Stimulated activated CD8-positive, alpha-beta memory T cell treated with anti-CD3 and anti-CD28 coated beads, Interleukin-2, amount 100 ng/mL, for 1 hour (primary cell): ENCODE measurements at places on chromosomes 3 and 15.

DNA sequence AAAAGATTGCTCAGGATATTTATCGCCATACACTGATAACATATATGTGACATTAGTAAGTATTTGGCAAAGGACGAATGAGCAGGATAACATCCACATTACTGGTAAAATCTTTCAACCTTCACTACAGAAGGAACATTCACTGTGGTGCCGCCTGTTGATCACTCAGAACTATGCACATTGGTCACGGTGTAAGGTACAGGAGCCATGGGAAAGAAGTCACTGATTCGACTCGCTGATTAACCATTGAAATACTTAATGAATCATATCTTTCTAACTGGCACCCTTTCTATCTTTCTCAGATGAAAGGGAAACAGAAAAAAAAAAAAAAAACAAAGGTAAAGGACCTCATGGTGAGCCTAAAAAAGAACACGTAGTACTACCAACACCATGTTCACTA lies 68.8 kb downstream of the TJP1 start:
- DNase-seq, result no peak

DNA sequence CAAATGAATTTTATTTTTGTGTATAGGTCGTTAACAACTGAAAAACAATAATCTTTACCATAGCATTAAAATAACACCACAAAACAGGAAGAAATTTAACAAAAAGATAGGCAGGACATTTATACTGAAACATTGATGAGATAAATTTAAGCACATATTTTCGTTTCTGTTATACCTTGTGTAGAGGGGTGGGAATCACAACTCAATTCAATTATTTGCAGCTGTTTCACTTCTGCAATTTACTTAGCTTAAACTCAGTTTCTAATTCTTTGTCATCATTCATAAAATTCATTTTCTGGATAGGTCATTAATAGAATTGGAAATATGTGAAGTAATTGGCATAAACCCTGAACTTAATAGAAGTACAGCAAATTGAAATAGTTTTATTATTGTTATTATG lies 42.3 kb downstream of the TP63 start:
- DNase-seq, result no peak

GRCh38 chr15:62666046-62666445 lies 376.5 kb upstream of the TPM1 start:
- no peak for DNase-seq

GRCh38 chr15:27182561-27183110 lies 211.7 kb downstream of the GABRG3 start:
- no peak for DNase-seq

- no peak for DNase-seq
These were observed 211.4 kb downstream of the TUSC7 start for GRCh38 chr3:116920826-116921610.

GRCh38 chr3:113914646-113915045 lies 33.2 kb upstream of the ZDHHC23 start:
- DNase-seq, result no peak

DNA sequence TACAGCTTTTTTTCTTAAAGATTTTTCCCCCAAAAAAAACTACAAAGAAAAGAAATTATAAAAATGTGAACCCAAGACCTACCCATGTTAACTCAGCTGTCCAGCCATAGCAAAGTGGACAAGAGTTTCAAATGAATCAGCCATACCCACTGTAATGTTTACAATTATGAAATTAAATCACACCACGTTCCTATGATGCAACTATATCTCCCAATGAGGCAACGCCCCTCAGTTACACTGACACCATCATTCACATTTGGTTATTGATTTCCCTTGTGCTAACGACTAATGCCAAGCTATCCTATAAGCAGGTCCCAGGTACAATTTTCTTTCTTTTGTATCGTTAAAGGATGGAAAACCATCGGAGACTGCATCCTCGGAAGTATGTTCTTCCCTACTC lies 115.1 kb upstream of the ICE2 start:
- DNase-seq, result no peak

DNA sequence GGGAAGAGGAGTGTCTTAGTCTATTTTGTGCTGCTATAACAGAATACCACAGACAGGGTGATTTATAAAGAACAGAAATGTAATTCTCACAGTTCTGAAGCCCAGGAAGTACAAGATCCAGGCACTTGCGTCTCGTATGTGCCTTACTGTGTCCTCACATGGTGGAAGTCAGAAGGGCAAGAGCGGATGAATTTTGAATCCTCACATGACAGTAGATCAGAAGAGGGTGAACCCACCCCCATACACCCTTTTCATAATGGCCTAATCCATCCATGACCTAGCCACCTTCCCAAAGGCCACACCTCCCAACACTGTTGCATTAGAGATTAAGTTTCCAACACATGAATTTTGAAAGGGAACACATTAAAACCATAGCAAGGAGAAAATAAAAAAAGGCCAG lies 18.7 kb upstream of the ANXA2 start:
- no peak for DNase-seq

- peak; percentile 46 for DNase-seq
These were observed 88.4 kb upstream of the RASGRP1 start for GRCh38 chr15:38652998-38653397.

DNA sequence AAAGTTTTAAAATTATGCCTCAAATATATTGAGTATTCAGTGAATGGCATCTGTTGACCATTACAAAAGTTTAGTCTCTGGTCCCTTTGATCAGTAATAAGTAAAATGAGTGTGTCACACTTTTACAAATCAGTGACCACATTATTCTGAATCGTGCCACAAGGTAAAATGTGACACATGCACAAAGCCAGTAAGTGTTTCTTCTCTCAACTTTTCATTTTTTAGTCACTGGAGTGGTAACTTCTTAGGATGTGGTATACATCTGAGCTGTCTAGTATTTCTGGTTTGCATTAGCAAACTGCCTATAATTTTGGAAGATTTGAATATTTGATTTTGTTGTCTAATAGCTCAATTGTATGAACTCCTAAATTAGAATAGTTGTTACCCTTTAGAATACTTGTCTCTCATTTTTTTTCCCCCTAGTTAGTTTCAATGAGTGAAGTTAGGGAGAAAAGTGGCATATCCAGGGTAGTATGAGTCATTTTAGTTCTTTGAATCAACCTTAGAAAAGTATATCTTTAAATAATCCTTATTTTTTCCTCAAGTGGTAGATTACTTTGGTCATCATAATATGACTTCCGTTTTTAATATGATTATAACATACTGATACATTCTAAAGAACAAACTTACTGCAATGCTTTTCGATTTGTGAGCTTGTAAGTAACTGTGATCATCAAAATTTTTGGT lies 18.1 kb downstream of the DNAJC13 start:
- no peak for DNase-seq

DNA sequence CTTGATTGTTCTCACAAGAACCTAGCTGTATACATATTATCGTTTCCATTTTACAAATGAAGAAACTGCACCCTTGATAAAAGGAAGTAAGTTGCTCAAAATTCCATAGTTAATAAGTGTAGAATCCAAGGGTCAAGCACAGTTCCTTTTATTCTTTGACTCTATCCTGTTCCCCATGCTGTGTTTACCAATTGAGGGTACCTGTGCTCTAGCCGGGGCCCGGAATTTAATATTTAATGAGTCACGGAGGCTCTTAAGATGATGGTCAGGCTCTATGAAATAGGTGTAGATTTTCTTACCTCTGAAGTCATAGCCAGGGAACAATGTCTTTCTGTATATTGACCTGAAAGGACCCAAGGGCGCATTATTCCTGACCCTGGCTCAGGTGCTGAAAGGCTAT lies 65.2 kb downstream of the LPP start:
- DNase-seq, result no peak

- no peak for DNase-seq
These were observed 244.3 kb downstream of the ZIC1 start for GRCh38 chr3:147653367-147653923.

DNA sequence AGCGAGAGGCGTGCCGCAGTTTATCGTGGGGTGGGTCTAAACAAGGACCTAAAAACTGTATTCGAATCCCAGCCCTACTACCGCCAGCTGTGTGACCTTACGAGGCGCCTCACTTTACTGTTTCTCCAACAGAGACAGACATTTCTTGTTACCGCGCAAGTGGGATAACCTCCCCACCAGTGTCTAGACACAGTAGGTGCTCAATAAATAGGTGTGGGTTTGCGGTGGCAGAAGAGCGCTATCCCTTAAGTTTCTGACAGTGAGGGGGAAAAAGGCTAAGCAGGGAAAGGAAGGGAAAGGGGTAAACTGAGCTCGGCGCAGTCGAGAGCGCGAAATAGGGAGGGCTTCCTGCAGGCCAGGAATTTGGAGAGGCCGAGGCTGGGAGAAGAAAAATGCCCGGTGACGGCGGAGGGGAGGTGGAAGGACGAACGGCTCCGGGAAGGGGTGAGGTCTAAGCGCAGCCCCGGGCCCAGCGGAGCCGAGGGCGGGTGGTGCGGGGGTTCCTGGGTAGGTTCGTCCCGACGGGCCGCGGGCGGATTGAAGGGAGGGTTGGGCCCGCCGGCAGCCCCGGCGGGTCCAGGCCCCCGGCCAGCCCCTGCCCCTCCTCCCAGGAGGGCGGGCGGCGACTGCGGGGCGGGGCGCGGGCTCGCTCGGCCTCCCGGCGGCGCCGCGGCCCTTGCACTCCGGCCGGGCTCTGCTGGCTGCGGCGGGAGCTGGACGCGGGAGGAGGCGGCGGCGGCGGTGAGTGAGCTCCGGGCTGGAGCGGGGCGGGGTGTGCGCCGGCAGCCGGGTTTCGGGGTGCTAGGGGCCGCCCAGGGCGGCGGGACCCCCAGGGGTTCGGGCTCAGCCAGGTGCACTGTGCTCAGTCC lies at the start of gene CGNL1:
CGNL1 (plus strand) TSS at position 679 of the 869 bp plus-strand sequence. CDS start 61,495 bp downstream, outside the sequence.
- DNase-seq, result no peak

GRCh38 chr3:13289771-13290285 lies 130.3 kb downstream of the NUP210 start:
- DNase-seq, result no peak

DNA sequence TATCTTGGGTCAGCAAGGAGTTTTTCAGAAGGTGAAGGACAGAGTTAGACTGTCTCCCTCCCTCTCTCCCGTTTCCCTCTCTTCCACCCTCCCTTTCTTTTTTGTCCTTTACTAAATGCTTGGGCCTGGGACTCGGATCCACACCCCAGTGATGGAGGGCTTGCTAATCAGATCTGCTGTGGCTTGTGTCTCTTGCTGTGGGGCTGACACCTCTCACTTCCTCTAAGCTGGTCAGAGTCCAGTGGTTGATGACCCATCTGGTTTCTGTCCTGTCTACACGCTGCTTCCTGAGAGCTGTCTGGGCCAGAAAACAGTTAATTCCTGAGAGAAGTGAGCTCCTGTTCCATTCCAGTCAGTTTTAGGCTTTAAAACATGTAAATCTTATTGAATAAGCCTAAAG lies 849 bp downstream of the TRAK1 start:
- no peak for DNase-seq

DNA sequence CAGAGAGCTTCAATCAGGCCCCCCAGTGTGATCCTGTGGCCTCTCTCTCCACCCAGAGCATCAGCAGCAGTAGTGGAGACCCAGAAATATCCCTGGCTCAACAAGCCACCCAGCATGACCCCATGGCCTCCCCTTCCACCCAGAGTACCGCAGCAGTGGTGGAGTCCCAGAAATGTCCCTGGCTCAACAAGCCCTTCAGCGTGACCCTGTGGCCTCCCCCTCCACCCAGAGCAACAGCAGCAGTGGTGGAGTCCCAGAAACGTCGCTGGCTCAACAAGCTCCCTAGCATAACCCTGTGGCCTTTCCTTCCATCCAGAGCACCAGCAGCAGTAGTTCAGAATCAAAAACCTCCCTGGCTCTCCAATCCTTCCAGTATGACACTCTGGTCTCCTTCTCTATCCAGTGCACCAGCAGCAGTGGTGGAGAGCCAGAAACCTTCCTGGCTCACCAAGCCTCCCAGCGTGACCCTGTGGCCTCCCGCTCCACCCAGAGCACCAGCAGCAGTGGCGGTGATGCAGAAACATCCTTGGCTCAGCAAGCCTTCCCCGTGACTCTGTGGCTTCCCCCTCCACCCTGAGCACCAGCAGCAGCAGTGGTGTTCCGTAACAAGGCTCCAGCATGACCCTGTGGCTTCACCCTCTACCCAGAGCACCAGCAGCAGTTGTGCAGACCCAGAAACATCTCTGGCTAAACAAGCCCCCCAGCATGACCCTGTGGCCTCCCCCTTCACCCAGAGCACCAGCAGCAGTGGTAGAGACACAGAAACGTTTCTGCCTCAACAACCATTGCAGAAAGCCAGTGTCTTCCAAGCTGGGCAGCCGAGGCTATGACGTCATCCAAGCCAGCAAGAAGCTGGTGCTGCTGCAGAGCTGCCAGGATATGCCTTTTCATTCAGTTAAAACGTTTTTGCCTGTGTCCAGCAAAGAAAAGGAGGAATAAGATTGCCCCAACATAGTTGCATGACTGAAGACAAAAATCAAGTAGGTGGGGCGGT lies 61.3 kb upstream of the TAMM41 start:
- no peak for DNase-seq

GRCh38 chr3:149646181-149646766 lies 11.6 kb downstream of the WWTR1 start:
- DNase-seq, result no peak

DNA sequence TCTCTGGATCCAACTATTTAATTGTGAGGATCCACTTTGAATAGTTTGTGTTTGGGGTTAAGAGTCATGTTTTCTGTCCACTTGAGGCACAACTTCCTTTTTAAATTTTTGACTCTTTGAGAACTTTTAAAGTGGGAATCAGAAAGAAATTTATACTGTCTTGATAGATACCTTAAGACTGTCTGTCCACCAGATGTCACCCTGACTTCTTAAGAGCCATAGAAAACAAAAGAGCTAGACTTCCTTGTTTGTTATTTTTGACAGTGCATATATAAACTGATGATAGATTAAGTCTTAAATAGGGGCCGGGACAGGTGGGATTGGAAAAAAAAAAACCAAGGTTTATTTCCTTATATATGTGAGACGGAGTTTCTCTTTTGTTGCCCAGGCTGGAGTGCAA lies 52.1 kb upstream of the WDR72 start:
- no peak for DNase-seq

- no peak for DNase-seq
These were observed 76.6 kb upstream of the PTX3 start for GRCh38 chr3:157360044-157360443.

GRCh38 chr3:64144241-64144900 lies 80.9 kb downstream of the PRICKLE2 start:
- DNase-seq, result no peak

- no peak for DNase-seq
These were observed 148.0 kb downstream of the TP63 start for GRCh38 chr3:189779166-189779565.

GRCh38 chr3:52787246-52787645 lies 7.3 kb upstream of the ITIH3 start:
- no peak for DNase-seq

GRCh38 chr15:74311734-74312444 lies 55.6 kb downstream of the CYP11A1 start:
- DNase-seq, result no peak

DNA sequence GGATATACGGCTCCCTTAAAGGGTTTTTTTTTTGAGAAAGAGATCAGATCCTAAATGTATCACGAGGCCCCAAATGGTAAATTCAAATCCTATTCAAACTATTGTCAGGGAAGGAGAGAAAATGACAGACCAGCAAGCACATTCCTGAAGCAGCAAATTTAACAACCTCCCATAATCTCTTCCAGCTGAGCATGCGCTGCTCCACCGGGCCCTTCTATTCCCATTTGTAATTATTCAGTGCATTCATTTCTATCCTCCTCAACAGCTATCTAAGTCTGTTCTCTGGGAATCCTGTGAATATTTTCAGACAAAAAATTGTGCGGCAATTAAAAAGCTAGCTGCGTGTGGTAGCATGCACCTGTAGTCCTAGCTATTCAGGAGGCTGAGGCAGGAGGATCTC lies 43.2 kb downstream of the MAGI1 start:
- no peak for DNase-seq

GRCh38 chr15:33392453-33392852 lies 81.7 kb downstream of the RYR3 start:
- DNase-seq, result no peak

- no peak for DNase-seq
These were observed 56.9 kb upstream of the CD96 start for GRCh38 chr3:111485086-111485485.
